ENCODE measurements at places on chromosomes 5 and 9.

DNA sequence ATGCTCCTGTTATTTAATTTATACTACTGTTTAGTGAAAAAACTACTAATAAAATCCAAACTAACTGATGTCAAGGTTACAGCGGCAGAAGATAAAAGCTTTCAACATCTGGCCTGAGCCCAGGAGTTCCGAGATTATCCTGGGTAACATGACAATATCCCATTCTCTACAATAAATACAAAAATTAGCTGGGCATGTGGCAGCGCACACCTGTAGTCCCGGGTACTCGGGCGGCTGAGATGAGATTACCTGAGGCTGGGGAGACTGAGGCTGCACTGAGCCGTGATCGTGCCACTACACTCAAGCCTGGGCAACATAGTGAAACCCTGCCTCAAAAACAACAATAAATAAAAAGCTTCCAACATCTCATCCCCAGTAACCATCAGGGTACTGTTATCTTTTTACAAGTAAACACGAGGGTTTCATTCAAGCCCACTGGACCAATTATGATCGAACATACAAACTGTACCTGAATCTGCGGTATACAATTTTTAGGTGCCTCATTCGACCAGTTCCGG lies 1.3 kb downstream of the RPL37 start:
- no peak for DNase-seq

DNA sequence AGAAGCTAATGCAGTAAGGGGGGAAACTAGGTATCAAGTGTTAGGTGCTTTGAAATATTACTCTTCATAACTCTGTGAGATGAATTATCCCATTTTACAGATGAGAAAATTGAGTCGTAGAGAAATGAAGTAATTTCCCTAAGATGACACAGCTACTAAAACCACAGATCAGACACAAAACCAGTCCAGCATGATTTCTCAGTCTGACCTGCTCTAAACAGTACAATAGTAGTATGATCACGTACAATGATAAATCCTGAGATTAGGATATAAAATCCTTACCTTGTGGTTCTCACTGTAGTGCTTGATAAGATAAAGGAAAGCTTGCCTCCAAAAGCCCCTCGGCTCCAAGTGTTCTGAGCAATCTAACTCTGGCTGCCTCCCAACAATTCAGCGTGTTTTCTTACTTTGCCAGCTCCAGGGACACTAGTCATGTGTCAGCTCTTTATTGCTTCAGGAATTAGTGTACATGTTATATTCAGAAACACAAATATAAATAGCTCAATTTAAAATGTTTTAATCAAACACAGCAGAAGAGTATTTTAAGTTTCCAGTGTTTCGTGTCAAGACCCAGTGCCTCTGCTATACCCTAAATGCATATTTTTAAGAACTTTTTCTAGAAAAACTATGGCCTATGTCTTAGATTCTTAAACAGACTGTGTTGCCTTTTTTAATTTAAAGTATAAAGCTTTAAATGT lies 243.6 kb downstream of the DENND1A start:
- DNase-seq = peak; percentile 57

GRCh38 chr5:146179696-146180095 lies 2.8 kb downstream of the LARS1 start:
- no peak for DNase-seq

- no peak for DNase-seq
These were observed 176.4 kb downstream of the CD180 start for GRCh38 chr5:67020096-67020615.

DNA sequence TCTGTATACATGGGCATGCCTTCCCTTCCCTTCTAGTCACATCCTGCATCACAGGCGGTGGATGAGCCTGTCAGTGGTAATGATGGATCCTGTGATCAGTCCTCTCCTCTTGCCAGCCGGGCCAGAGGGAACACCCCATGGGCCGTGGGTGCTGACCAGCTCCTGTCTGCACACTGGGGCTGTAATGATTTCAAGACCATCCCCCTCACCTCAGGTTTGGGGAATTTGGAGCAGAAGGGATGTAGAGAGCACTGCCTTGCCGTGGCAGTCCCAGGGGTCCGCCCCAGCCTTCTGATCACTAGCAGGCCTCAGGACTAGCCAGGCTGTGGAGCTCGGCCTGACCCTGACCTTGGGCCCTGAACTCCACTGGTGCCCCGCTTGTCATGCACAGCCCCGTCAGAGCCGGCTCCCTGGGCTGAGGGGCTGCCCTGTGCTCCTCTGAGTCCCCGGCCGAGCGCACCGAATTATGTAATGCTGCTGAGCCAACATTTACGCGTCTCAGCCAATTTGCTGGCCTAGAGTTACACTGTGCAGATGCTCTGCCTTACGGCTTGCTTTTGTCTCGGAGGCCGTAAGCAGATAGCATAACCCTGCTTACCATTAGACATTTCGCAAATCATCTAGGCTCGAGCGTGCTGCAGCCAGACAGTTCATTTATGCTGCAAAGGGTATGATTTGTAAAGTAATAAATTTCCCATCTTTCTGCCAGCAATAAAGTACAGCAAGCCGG lies 155.3 kb downstream of the MACROH2A1 start:
- no peak for DNase-seq

Measured in A172 (cell line).